Mammary epithelial cell (primary cell): ENCODE measurements at places on chromosomes 5 and 9. TPM values are rescaled to one million over a fixed set of nuclear protein-coding genes. Genes with fewer than 3 reads are reported as not detected.

Gene SPINK5
- total RNA-seq, result 0.19 and 0.40 TPM in 2 replicates

Gene FBP2
- not detected for total RNA-seq

Gene PCDH12
- 0.17 TPM for total RNA-seq

Gene SLC46A2
- not detected in 2 replicates for total RNA-seq

Gene BAAT
- 0.17 TPM for total RNA-seq
